Stimulated activated CD8-positive, alpha-beta memory T cell treated with anti-CD3 and anti-CD28 coated beads, Interleukin-12 subunit alpha, Interleukin-12 subunit beta, amount 100 ng/mL, for 4 hours (primary cell): ENCODE measurements at places on chromosomes 5 and 9.

DNA sequence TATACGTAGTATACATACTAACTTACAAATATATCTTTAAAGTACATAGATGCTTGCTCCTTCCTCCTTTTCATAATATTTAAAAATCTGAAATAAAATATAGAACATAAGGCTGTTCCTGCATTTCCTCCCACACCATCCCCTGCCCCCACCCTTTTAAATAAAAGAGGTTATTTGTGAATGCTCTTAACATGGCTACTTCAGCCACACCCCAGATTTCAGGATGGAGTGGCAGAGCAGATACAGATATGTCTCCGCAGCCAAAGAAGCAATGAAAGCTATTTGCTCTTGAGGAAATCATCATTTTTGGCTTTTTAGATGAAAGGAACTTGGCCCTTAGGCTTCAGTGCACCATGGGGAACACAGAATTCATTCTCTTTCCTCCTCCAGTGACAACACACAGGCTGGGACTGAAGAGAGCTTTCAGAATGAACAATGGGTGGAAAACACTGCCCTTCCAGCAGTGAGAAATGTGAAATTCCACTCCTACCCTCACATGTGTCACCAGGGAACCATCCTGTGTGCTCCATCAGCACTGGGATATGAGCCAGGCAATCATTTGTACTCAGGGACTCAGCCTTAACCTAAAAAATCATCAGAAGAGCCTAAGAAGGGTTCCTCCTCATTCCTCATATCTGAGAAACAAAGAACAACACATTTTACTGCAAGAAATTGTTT is 134.3 kb downstream of the PPP2R2B start:
- DNase-seq: no peak

- DNase-seq: no peak
These were observed 64.0 kb upstream of the TUSC1 start for GRCh38 chr9:25742256-25742655.

DNA sequence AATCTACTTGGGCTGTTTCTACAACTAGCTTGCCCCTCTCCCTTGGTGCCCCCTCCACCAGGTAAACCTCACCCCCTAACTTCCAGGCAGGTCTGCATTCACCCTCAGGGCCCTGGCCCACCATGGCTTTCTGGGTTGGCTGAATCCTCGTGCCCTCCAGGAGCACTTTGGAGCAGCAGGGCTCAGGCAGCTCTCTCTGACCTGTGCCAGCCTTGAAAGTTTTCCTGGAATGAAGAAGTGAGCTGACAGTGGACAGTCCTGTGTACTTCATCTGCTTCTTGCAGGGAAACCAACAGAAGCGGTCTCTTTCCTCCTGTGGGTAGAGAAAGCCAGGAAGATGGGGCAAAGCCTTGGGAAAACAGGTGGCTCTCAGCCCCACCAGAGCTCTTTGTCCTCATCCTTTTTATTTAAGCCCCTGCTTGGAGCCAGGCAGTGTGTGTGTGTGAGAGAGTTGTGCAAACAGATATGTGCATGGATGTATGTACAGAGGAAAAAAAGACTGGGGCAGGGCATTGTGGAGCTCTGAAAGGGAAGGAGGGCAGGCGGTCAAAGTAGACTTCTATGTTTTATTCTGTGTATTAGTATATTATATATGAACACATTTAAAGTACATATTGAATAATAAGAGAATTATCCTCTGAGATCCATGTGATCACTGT is 62.3 kb upstream of the SPRY4 start:
- DNase-seq: no peak

DNA sequence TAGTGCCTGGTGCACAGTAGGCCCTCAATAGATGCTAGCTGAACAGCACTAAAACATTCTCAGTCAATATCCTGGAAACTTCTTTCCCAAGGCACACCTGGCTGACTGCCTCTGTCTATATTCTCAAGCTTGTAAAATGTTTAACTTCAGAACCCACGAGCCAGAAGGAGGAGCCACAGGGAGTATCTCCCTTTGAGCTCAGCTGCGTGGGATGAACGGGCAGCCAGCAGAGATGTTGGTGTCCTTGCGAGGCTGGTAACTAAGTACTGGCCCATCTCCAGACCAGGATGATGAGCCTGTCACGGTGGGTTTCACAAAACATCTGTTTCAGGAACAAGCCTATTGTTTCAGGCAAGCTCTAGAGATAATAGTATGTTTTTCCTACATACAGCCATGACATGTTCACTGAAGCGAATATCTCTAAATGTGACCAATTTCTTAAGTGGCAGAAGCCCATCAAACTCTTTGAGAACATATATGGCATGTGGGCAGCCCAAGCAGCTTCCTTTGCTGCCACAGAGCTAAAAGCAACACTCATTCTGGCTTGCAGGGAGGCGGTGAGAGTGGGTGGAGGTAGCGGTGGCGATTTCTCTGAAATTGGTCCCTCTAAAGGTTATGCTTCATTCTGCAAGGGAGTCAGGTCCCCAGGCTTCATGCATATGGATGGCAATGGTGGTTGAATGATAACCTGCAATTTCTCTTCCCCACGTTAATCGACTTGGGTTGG is 206.2 kb downstream of the TTLL11 start:
- no peak for DNase-seq

- DNase-seq: no peak
These were observed 238.3 kb downstream of the NPR3 start for GRCh38 chr5:32949286-32949970.

GRCh38 chr5:112604732-112605630 is 132.7 kb upstream of the APC start:
- no peak for DNase-seq

DNA sequence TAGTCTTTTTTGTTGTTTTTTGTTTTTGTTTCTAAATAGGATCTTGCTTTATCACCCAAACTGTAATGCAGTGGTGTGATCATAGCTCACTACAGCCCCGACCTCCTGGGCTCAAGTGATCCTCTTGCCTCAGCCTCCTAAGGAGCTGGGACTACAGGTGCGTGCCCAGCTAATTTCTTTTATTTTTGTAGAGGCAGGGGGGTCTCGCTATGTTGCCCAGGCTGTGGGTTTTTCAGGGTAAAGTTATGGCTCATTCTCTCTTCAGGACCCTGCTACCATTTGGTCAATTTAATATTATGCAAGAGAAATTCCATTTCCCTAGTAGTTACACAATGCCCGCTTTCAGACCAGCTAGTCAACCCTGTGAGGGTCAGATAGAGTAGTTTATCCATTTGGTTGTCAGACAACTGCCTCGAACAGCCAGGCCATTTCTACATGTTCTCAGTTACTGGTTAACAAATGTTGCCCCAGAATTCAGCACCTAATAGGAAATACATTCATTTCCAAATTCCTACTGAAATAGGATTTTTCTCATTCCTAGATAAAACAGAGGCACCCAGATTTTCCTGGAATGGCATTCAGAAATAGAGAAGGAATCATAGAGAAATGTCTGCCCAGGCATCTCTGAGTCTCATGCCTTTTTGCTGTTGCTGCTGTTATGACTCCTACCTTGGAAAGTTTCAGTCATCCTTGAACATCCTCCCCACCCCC is 6.4 kb upstream of the GLIS3 start:
- DNase-seq: no peak

- no peak for DNase-seq
These were observed 38.0 kb upstream of the OSMR start for GRCh38 chr5:38807570-38808483.

GRCh38 chr5:85500869-85501268 is 1116.2 kb upstream of the EDIL3 start:
- no peak for DNase-seq
